Cortex of kidney (tissue), 1 donor: ENCODE measurements at places on chromosomes 2 and 18.

DNA sequence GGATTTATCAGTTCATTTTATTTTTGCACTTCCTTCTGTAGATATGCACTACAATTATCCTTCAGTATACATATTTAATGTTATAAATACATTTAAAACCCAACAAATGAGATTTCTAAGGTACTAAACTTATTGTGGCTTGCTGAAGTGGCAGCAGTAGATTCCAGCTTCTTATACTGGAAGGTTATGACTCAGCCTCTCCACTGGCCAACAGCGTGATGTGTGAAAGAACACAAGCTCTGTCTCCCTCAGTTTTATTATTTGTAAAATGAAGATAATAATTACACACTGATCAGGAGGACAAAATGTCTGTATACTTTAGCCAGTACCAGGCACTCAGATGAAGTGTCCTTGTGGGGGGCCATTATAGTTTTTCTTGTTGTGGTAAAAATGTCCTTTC lies 1147.1 kb downstream of the CNTNAP5 start:
- no peak for DNase-seq

GRCh38 chr18:38751898-38752297 lies 1186.3 kb upstream of the CELF4 start:
- DNase-seq, result no peak

DNA sequence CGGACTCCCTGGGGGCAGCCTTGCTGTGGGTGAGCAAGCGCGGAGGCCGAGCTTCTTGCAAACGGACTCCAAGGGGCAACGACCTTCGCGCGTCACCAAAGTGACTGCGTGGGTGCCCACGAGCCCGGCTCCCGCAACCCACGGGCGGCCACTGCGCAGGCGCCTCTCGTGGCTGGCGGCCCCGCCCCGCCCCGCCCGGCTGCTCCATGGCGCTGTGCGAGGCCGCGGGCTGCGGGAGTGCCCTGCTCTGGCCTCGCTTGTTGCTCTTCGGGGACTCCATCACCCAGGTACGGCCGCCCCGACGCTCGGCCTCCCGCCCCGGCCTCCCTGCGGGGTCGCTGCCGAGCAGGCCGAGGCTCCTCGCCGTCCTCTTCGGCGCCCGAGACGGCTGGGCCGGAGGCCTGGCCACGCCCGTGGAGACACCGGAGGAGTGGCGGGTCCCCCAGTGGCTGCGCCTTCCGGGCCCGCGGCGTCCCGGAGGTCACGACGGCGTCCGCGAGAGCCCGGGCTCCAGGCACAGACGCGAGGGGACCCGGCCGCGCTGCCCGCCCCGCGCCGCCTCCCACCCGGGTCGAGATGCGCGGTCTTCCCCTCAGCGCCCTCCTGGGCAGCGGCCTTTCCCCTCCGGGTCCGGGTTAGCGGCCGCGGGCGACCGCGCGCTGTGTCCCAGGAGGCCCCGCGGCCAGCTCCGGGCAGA lies at the start of gene IAH1:
Gene IAH1 (plus strand): TSS at position 191 of the 697 bp plus-strand sequence. CDS start 16 bp downstream, at position 207.
- DNase-seq, result no peak

GRCh38 chr2:26270373-26270772 lies 25.6 kb downstream of the HADHB start:
- no peak for DNase-seq

DNA sequence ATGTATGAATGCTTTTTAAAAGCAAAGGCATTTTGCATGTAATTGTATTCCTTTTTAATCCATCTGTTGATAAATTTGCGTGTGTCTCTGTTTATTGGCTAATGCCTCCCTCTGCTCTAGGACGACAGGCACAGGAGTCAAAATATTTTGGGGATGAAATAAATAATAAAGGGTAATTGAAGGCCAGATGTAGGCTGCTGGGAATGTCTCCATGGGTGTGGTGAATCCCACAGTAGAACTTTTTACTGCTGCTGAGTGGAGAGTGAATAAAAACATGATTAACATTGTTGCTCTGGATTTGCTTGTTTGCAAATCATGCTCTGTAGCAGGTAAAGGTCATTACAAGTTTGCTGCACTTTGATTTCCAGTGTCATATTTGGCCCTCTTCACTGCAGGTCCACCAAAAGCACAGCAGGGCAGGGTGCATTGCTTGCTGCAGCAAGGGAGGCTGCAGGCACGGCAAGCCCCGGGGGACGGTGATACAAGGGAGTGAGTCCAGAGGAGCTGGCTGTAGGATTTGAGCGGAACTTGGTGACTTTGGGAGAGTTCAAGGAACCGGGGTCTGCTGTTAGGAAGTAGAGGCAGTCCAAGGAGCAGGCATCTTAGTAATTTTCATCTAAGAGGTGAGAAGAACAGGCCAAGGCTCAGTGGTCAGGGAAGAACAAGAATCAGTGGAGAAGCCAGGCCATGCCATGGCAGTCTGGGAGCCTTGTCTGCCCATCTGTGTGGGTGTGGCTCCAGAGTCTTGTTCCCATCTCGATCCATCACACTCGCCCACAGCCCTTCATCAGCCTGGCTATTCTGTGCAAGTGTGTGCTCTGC lies 201.5 kb upstream of the RAB6C start:
- DNase-seq, result no peak

- no peak for DNase-seq
These were observed 466.2 kb downstream of the IRS1 start for GRCh38 chr2:226333388-226333787.

DNA sequence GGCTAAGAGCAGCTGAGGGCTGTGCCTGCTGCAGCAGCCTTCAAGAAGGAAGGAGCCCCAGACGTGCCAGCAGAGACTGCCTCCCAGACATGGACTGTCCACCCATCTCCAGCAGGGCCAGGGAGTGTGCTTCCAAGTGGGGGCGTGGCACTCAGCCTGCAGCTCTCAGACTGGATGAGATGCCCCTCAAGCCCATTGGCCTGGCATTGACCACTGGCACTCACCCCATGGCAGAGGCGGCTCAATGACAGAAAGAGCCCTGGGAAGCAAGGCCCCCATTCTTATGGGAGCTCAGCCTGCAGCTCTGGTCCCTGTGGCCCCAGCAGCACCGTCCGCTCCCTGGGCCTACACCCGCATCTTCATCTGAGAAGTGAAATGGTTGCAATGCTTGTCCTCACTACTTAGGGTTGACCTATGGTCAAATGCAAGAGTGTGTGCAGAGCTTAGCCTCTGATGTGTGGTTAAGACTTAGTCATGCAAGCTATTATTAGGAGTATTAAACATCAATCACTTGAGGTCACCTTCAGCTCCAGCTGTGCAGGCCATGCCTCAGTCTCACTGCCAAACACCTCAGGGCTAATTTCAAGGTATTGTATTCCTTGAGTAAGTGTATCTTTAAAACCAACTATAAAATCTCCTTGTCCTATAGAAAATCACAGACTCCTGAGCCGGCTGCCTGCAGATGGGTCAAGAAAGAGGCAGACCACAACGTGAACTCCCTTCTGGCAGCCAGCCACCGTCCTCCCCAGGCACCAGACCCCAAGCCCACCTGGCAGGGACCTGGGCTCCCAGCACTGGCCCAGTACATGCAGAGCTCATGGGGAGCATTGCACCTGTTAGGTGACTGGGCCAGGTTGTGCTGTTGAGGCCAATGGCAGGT lies 194.8 kb downstream of the NDUFA10 start:
- no peak for DNase-seq

DNA sequence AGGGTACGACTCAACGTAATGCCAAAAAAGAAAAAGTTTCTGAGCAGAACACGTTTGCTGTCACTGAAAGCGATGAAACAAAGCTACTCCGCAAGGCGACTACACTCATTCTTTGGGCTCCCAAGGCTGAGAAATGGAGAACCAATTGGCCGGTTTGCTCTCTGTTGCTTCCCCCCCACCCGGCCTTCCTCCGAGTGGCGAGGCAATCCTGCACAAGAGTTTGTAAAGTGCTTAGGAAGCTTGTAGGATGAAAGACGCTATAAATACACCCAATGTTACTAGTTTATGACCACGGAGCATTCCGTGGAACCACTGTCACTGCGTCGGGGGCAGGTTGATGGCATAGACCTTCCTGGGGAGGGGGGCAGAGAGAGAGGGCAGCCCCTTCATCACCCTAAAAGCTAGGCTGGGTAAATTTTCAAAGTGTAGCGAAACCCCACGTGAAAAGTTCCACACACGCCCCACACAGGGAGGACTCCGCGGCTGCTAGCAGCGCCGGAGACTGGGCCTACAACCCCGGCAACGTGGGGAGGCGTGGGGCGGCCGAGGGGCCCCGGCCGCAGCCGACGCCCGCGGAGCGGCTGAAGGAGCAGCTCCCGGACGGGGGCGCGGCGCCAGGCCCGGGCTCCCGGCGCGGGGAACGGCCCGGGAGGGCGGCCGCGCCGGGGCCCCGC lies 915 bp downstream of the CUL3 start:
- DNase-seq, result no peak

- no peak for DNase-seq
These were observed 140.4 kb downstream of the ANKRD44 start for GRCh38 chr2:197170208-197170607.

- no peak for DNase-seq
These were observed 71.0 kb upstream of the SALL3 start for GRCh38 chr18:78908462-78909260.

GRCh38 chr2:42025151-42025582 lies 22.7 kb upstream of the PKDCC start:
- no peak for DNase-seq

DNA sequence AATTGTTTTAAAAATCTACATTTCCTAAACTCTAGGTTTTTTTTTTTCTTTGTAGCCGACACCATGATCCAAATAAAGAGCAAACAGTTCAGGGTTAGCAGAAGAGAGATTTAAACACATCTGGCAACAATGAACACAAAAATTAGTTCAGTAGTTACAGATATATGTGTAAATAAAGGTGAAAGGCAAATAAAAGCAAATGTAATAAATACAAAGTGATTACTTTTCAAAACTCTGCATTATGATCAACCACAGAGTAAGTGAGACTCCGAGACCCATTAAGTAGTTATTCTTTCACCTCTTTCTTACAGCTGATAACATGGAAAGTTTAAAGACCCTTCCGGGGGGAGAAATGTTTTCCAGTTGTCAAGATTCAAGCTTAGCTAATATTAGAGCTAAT lies 716 bp downstream of the CALCRL start:
- no peak for DNase-seq

DNA sequence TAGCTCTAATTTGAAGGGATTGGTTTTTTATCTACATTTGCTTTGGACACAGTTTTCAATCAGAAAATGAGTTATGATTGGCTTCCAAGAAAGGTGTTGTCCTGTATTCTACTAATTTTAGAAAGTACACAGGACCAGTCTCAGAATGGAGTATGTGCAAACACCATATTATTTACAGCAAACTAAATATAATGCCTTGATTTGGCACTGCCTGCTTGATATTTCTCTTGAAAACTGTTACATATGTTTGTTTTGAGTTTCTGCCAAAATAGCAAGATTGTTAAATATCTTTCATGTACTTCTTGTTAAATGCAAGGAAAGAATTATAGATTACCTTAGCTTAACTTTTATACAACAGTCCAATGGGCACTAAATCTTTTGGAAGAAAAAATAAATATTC lies 694.9 kb downstream of the KCNJ3 start:
- no peak for DNase-seq

- DNase-seq, result no peak
These were observed 820.6 kb upstream of the PIK3C3 start for GRCh38 chr18:41134426-41134825.

GRCh38 chr2:65999103-65999502 lies 435.8 kb upstream of the MEIS1 start:
- DNase-seq, result no peak

- DNase-seq, result no peak
These were observed 394.1 kb upstream of the SYT4 start for GRCh38 chr18:43671431-43671830.

DNA sequence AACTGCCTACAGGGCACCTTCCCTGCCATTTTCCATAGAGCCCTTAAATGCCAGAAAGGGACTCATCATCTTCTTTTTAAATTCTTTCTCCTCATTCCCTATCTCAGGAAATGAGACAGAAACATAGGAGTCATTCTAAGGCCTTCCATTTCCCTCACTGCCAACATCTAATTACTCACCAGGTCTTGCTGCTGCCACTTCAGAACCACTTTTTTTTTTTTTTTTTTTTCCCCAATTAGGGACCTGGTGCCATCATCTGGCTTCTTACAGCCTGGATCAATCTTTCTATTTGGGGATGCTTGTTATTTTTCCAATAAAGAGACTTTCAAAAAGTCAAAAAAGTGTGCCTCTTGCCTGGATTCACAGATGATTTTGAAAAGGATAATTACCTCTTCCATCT lies 373.4 kb downstream of the LPIN1 start:
- DNase-seq, result no peak
